ENCODE measurements at places on chromosomes 3 and 15. TPM values are rescaled to one million over a fixed set of nuclear protein-coding genes. Genes with fewer than 3 reads are reported as not detected.

- DNase-seq, result no peak
These were observed 11.8 kb upstream of the EID1 start for GRCh38 chr15:48866141-48866563.

DNA sequence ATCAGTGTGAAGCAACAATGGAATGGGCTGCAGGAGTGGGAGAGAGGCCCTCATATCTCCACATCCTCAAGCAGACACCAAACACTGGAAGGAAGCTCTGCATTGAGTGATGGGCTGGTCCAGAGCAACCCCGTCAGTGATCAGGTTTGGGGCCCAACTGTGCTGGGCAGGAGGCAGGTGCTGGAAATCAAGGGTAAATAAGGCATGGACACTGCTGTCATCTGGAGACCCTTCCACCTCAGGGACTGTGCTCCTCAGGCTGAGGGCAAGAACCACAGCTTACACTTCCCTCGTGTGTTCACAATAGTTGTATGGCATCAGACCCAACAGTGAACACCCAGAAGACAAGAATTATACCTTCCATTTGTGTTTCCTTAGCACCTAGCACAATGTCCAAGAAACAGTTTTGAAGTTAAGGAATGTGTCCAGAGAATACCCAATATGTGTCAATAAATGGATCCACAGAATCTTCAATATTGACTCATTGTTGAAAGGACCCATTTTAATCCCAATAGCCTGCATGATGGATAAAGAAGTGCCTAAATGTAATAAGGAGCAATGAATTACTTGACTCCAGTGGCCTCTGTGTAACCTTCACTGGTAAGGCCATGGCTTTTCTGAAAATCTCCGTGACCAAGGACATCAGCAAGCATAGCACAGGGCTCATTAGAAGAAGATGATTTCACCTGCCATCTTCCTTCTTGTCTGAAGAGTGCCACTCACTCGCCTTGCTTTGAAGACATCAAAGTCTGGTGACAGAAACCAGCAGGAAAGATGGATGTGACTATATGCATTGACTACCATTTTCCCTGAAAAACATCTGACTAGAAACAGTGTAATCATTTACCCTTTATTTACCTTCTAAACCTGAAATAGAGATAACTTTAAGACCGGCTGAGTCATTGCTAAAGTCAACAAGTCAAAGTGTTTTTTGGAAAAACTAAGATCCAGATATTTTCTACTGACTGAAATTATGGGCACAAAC, 7.0 kb upstream of the AHSG start:
- no peak for DNase-seq

- no peak for DNase-seq
These were observed 375 bp upstream of the MYZAP start for GRCh38 chr15:57591237-57591821.

- DNase-seq, result no peak
These were observed 17.9 kb downstream of the PLS1 start for GRCh38 chr3:142614059-142614626.

DNA sequence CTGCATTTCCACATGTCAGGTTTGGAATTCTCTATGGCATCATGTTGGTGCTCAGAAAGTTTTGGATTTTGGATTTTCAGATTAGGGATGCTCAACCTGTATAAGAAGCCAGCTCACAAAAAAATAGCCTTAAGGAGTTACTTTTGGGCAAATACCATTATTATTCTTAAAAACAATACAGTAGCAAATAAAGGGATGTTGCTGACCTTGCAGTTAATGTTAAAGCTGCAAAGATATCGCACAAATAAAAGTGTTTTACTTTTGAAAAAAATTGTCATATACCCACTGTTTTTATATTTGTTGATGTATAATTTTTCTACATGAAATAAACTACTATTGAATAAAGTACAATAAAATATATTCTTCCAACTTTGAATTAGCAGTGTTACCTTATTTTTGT, 60.1 kb downstream of the LYSMD4 start:
- DNase-seq, result no peak

DNA sequence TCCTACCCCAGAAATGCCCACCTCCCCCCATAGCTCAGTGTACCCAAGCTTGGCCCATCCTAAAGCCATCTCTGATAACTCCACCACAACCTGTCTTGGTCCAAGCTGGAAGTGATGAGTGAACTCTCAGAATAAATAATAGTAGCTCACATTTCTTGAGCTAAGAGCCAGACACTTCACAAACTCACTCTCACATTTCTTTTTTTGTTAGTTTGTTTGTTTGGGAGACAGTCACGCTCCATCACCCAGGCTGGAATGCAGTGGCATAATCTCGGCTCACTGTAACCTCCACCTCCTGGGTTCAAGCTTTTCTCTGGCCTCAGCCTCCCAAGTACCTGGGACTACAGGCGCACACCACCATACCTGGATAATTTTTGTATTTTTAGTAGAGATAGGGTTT, 46.2 kb downstream of the LIPC start:
- DNase-seq, result no peak

DNA sequence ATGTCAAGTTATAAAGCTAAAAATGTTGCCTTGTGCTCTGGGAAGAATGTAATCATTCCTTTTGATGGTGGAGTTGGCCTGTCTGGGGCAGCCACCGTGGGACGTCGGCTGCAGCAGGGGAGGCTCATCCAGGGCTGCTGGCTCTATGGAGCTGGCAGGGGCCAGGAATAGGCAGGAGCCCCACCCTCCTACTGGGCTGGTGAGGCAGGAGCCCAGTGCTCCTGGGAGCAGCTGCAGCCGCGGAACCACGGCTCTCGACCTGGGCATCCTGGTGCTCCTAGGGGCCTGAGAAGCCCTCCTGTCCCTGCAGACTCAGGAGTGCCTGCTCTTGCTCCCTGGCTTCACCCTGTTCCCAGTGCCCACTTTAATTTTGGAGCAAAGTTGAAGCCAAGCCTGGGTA, 127.1 kb downstream of the DIPK2A start:
- DNase-seq, result no peak

DNA sequence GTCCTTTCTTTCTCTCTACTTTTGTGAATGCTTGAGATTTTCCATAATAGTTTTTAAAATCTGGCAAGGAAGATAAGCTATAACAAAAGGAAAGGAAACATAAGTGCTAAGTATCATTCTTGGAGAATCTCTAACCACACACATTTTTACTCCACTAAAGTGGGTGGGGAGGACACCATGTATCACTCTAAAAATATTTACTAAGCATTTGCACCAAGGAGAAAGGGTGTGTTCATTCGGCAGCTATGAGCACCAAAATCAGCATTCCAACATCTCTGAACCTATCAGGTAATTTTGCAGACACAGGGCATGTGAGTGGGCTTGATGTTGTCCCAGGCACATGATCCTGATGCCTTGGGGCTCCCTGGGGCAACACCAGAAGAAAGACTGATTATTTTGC, 5.5 kb downstream of the B4GALT4 start:
- no peak for DNase-seq

Gene TF
- polyA plus RNA-seq, result 3.9 TPM

Gene SMAD6
- polyA plus RNA-seq, result 23.0 TPM

Gene KLF13
- polyA plus RNA-seq, result 72.0 TPM

Gene KBTBD13
- polyA plus RNA-seq, result 0.07 TPM
